Mesothelial cell of epicardium (in vitro differentiated cells): ENCODE measurements at places on chromosomes 4 and X.

DNA sequence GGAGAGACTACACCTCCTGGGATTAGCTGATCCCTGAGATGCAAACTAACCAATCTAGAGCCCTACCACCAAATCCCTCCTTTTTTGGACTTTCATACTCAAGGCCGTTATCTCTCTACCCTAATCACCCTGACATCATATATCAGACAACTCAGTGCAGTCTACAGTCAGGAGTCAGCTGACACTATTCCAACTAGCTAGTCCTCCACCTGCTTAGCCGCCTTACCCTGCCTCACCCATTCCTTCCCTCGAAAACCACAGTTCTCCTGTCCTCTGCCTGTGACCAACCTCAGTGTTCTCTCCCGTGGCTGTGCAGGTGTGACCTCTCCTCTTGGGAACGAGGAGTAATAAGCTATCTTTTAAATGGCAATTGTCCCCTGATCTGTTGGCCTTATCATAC is 1.8 kb upstream of the PPEF2 start:
- no peak for DNase-seq

DNA sequence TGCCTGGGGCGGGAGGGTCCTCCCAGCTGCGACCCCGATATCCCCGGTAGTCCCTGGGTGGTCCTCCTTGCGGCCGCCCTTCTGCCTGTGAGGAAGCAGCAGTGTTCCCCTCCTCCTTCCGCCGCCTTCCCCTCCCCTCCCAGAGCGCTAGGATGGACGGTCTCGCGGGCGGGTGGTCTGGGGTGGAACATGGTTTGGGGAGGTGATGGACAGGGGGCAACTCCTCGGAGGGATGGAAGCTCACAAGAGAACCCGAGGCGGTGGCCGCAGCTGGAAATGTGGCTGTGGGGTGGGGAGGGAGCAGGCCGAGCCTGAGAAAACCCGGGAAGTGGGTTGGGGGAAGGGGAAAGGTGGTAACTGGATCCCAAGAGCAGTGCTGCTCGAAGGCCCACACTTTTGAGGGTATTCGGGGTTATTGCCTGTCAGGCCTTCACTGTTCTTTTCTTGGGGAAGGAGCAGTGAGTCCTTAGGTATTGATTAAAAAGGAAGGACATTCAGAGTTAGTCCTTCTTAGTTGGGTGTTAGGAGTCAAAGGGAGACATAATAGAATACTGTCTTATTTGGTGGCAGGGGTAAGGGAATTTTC is 581 bp downstream of the UBE2K start:
- DNase-seq: peak; percentile 62

DNA sequence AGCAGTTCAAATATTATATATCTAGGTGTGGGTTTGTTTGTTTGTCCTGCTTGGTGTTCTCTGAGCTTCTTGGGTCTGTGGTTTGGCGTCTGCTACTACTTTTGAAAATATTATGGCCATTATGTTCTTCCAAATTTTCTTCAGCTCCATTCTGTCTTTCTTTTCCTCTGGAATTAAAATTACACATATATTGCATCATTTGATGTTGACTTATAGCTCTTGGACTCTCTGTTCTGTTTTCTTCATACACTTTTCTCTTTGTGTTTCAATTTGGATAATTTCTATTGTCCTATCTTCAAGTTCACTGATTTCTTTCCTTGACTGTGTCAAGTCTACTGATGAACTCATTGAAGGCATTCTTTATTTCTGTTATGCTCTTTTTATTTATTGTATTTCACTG is 65.2 kb upstream of the ZNF81 start:
- DNase-seq: no peak

- no peak for DNase-seq
Measured at GRCh38 chr4:24896056-24896455, 16.8 kb downstream of the CCDC149 start.

GRCh38 chrX:46328133-46328532 is 217.1 kb downstream of the ZNF674 start:
- DNase-seq: no peak

DNA sequence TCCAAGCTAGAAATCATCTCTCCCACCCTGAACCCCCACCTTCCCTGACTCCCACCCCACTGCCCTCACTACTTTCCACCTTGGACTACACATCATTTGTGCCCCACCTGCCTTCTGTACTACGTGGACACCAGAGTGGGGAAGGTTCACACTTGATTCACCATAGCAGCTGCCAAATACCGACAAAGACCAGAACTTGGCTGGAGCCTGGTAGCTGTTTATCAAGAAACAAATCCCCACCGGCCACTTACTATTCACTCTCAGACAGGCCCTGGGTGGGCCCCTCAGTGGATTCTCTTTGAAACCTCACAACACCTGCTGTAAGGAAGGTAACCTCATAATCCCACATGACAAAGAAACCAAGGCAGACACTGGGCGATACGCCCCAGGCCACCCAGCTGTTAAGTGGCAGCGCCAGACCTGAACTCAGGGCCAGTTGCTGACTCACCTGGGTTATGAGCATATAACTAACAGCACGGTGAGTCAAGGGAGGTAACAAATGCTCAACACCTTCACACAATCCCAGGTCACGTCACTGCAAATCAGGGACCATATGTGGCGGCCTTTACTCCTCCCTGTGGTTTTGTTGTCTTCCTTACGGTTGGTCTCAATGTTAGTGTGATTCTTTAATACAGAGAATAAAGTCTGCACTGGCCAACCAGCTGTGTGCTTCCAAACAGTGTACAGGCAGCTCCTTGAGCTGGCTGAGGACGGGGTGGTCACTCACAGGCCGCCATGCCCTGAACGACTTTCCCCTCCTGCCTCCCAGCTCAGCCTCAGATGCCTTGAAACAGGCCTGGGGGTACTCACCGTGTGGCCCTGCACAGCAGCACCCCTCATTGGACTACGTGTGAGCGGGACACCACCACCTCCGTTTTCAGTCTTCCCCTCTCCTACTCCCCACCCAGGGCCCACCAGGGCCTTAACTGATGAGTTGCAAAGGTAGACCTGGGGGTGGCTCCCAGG is 7.5 kb downstream of the WDR1 start:
- no peak for DNase-seq

DNA sequence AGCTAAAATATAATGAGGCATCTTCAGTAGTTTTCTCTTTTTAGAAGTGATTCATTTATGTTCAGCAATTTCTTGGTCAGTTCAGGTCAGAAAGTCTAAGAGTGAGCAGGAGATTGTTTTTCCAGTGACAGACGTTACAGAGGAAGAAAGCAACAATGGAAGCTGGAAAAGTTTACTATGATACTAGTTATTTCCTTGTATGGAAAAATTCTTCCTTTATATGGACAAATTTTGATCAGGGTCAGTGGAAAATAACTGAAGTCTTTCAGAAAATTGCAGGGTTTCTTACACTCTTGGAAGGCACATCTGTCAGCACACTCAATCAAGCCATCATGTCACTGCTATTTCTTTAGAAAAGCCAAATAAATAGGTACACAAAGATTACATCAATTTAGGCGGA is 1120.7 kb downstream of the FAT4 start:
- no peak for DNase-seq

- no peak for DNase-seq
Measured at GRCh38 chrX:16586377-16587112, 63.4 kb upstream of the S100G start.

GRCh38 chr4:102604222-102604940 is 103.2 kb downstream of the NFKB1 start:
- DNase-seq: no peak

DNA sequence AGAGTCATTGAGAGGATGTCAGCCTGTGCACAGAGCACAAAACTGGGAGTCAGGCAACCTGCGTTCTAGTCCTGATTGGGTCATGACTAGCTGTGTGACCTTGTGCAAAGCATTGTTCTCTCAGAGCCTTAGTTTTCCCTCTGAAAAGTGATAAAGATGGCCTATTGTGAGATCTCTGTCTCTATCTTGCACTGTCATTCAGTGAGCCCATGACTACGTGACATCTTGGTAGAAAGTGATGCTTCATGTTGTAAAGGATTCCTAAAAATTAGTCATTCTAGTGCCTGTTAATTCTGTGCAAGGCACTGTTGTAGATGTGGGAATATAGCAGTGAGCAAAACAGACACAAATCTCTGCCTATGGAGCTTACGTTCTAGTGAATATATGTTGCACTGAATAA is 2.5 kb downstream of the PGRMC1 start:
- no peak for DNase-seq

- DNase-seq: no peak
Measured at GRCh38 chrX:87900320-87900908, 382.8 kb downstream of the KLHL4 start.

DNA sequence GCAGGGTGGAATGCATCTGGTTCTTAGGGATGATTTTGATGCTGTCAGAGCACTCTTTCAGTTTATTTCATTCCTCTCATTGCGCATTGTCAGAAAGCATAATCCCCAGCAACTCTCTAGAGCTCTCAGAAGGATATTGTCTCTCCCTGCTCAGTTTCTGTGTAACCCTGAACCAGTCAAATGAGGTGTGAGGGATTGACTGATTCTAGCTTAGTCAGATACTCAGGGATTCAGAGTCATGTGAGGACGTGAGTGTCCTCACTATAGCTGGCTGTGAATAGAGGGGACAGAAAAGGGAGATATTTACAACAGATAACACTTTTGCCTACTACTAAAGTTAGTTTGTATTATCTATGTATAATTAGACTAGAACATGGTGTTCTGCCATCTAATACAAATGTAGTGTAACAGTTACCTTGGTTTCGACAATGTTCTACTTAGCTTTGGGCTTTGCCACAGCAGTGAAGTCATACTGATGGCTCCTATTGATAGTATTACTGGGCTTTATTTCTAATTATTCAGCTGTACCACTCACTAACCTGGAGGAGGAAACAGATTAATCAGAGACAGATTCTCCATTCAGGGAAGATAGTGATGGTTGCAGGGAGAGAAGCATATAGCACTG is 19.5 kb downstream of the AP1AR start:
- no peak for DNase-seq

DNA sequence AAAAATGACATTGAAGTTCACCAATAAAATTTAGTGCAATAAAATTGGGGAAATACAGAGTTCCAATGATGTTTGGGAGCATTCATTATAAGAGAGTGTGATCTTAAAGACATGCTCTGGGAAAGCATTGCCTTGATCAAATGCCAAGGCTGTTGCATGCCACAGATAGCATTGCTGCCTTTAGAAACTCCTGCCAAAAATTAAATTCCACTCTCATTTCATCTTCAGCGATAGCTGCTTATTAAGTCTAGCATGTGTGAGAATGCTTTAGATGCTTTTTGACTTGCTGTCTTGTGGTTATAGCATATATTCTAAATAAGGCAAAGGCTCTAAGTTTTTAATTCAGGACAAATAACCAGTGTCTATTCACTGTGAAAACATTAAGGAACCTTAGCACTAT is 49.3 kb downstream of the NPNT start:
- DNase-seq: no peak

- no peak for DNase-seq
Measured at GRCh38 chr4:82213485-82214417, 160.0 kb downstream of the HNRNPD start.
